ENCODE measurements at places on chromosomes 2 and 18.

DNA sequence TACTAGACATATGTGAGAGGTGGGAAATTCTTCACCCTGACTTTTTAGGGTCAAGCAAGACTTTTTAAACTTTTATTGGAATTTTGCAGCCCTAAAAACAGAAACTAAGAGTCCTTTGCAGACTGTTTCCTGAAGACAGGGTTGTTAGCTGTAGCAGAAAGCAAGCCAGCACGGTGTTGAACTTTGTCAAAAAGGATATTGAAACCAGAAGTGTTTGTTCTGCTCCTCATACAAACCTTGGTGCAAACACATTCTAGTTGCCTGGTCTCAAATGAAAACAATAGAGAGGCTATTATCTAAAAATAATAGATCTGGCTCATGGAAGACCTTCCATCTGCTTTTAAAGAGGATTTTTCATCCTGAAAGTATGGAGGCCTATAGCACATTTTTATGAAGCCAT lies 65.8 kb upstream of the IGFBP5 start:
- no peak for DNase-seq

- no peak for DNase-seq
Observed at GRCh38 chr2:113966832-113967231, 76.9 kb downstream of the ACTR3 start.

DNA sequence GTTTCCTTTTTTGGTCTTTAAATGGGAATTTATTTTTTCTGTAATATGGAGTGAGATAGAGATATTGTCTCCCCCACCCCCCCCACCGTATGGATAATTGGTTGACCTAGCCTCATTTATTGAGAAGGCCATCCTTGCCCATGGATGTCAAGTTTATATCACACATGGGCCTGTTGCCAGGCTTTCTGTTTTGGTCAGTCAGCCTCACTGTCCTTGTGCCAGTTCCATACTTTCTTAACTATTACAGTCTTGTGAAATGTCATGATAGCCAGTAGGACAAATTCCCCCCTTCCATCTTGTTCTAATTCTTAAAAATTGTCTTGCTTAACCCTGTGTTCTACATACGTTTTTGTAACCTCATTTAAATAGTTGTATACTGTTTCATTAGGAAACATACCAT lies 12.5 kb downstream of the BABAM2 start:
- no peak for DNase-seq

DNA sequence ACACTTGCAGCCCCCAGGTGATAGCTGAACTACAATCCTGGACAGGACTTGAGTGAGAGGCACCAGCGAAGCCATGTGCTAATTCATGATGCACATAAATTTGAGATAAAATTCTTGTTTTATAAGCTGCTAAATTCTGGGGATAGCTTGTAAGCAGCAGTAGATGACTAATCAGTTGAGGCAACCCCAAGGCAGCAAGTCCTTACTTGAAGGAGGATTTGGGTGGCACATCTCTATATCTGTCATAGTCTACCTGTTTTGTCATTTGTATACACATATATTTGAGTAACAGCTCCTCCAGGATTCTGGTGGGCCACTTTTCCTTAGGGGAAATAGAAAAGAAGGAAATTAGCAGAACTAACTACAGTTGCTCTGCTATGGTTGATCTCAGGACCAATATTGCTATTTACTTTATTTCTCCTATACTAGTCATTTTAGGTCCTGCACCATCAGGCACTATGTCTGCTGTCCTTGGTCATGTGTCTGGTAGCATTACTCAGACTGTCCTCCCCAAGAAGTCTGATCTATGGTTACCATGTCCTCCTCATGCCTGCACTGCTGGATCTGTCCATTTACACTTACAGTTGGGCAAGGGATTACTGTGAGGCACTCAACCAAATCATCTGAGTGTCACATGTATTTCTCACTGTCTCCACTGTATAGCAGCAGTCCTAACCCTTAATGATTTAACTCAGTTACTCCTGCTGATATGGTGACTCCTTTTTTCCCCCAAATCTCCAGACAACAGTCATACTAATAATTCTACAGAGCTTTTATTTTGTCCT lies 436.0 kb upstream of the CWC22 start:
- DNase-seq = no peak
